Lung (tissue), 17 donors: ENCODE measurements at places on chromosomes 5 and 9. TPM values are rescaled to one million over a fixed set of nuclear protein-coding genes. Genes with fewer than 3 reads are reported as not detected.

DNA sequence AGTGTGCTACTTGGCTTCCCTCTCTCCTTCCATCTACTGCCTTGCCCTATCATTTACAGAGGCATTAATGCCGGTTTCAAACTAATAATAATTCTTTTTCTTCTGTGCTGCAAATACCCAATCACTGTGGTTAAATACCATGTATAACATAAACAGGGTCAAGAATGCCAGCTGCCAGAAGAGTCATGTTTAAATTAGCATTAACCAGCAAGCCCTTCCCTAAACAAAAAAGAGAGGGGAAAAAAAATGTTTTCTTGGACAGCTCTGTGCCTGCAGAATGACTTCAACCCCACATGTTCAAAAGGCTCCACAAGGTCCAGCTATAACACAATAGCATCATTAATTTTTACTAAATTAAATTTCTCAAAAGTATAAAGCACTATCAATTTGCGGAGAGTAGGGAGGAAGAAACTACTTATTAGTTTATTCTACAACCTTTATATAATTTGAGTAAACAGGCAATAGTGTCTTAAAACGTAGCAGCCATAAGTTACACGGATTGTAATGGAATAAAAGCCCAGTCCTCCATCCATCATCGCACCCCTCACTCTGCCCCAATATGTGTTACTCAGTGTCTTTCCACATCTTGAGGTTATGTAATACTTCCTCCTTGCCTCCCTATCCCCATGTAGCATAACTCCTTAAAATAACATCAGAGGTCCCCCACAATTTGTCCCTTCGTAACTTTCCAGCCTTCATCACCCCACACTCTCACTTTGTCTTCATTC is 3.9 kb downstream of the LPAR1 start:
- no peaks in the 10 kb centered on the region for H3K27me3 ChIP-seq
- H3K4me1 ChIP-seq, result no peaks in the 10 kb centered on the region
- H3K27ac ChIP-seq, result no peak overlapping the region
- H3K36me3 ChIP-seq, result peaks cover 7% of the 10 kb centered on the region
- DNase-seq, result peak; percentile 59
- no peak overlapping the region for H3K4me3 ChIP-seq

DNA sequence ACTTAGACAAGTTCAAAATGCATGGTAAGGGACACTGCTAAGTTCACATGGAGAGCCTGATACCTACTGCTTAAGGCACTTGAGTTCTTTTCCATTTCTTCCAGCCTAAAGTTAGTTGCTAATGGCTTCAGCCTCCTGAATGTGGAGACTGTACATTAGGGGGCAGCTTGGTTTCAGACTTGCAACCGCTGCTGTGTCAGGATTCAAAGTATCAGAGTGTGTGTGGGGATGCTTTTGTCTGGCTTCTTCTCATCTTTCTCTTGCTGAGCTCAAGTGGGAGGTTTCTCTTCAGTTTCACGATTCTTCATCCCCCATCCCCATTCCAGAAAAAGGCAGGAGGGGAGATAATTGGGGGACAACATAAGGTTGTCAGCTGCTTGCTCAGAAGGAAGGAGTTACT is 49.4 kb downstream of the ATP10B start:
- no peaks in the 10 kb centered on the region for H3K36me3 ChIP-seq
- H3K27ac ChIP-seq, result no peak overlapping the region
- H3K4me3 ChIP-seq, result no peak overlapping the region
- DNase-seq, result peak; percentile 47

DNA sequence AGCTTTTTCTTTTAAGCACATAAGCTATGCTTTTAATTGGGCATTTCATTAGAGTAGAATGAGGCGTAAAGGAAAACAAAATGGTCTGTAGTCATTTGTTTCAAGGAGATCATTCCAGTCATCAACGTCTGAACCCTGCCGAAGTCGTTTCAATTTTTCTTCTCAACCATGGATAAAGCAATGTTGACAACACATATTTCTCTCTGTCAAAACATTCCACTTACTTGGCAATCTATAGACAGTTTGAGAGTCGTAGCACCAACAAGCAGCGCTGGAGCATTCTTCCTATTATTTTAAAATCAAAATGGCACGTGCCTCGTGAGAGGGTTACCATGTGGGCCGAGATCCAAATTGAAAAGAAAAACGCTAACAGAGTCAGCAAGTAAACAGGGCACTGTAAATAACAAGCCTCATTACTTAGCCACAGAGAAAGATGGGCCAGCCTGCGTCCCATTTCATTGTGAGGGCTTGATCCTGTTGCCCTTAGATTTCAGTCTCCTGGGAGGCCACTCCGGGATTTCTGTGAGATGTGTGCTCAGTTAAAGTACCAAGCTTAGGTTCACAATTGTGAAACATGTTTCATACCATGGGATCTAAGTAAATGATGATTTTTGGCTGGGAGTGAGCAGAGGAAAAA is 422.9 kb downstream of the DTWD2 start:
- H3K27me3 ChIP-seq, result no peaks in the 10 kb centered on the region

- H3K27ac ChIP-seq, result no peak overlapping the region
- no peaks in the 10 kb centered on the region for H3K4me1 ChIP-seq
- no peak for DNase-seq
Measured at GRCh38 chr5:23977365-23977764, 470.0 kb downstream of the PRDM9 start.

- no peaks in the 10 kb centered on the region for H3K27me3 ChIP-seq
- H3K27ac ChIP-seq, result no peak overlapping the region
- no peaks in the 10 kb centered on the region for H3K36me3 ChIP-seq
- no peak overlapping the region for H3K4me3 ChIP-seq
- H3K4me1 ChIP-seq, result no peaks in the 10 kb centered on the region
- DNase-seq, result no peak
Measured at GRCh38 chr9:138003485-138004190, 126.1 kb downstream of the CACNA1B start.

The PCDHA13 gene
- total RNA-seq, result 0.77 TPM
